ENCODE measurements at places on chromosomes 5 and 9.

DNA sequence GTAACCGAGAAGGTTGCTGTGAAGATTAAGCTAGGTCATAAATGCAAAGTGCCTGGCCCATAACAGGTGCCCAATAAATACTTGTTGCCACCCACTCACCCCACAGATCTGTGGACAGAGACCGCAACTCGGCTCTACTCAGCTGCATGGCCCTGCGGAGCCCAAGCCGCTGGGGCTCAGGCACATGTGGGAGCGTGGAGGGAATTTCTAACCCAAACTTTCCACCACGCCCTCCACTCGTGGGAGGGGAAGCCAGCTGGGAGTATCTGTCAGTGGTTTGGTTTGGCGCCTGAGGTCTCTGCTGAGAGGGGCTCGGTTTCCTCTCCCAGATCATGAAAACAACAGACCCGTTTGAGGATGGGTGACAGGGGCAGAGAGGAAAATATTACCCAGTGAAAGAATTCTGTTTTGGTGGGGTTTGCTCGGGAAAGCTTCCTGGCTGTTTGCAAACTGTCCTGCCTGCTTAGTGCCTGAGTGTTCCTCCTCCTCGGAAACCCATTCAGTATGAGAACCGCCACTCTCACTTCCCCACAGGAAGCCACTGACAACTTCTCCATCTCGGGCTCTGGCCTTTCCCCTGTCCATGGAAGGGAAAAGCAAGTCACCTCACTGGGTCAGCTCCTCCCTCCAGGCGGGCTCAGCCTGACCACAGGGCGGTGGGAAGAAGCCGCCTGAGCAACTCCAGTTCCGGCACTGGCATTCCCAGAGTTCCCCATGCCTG lies 60.1 kb downstream of the RGS3 start:
- DNase-seq = peak; percentile 50

- no peak for DNase-seq
Observed at GRCh38 chr5:160260006-160260775, 30.9 kb downstream of the FABP6 start.

GRCh38 chr5:159128070-159128541 lies 28.4 kb upstream of the EBF1 start:
- no peak for DNase-seq

- DNase-seq = no peak
Observed at GRCh38 chr5:151026088-151026487, 5.7 kb downstream of the GPX3 start.

DNA sequence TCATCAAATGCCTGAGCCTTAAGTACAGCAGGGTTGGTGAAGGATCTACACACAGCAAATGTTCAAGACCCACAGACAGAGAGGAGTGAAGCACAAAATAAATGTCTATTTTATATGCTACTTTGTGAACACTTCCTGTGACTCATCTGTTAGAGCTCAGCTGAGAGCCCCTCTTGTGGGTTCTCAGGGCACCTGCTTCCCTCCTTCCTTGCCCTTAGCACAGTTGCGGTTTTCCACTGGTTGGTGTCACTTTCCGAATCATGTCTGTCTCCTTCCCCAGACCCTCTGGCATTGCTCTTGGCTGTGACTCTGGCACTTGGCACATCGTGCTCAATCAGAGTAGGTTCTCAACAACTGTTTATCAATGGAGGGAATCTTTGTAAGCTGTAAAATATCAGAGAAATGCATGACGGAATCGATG lies 128.5 kb upstream of the STC2 start:
- no peak for DNase-seq

DNA sequence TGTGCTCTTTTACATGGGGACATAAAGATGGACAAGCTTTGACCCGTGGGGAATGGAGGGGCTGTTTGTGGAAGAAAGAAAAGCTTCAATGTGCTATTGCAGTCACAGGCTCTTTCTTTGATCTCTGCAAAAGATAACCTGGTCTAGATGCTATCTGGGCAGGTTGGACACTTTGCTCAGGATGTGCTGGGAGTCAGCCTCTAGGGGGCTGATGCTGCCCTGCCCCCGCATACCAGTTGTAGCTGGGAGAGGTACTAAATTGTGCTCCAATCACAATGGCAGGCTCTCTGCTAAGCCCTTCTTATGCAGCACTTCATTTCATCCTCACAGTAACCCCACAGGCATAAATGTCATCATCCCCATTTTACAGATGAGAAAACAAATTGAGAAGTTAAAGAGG lies 67.2 kb downstream of the PSD2 start:
- DNase-seq = no peak

- DNase-seq = no peak
Observed at GRCh38 chr5:113806904-113807303, 293.4 kb downstream of the YTHDC2 start.

DNA sequence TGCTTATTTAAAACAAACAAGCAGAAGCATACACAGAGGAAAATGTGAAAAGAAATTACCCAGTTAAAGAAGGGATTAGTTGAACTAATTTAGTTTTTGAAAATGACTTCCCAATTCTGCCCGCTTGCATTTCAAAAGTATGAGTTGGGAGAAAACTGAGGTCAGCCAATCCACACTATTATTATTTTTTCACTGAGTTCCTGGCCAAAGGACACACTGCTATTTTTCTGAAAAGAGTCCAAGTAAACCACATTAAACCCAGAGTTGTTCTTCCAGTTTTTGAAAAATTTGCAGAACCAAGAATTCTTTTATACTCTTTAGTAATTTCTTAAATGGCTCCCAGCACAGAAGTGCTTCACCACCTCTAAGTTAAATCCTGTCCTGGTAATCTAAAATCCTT lies 7.5 kb downstream of the SMU1 start:
- no peak for DNase-seq

GRCh38 chr9:118170032-118170955 lies 466.1 kb downstream of the TLR4 start:
- no peak for DNase-seq

- no peak for DNase-seq
Observed at GRCh38 chr9:748861-749497, 92.5 kb upstream of the DMRT1 start.

DNA sequence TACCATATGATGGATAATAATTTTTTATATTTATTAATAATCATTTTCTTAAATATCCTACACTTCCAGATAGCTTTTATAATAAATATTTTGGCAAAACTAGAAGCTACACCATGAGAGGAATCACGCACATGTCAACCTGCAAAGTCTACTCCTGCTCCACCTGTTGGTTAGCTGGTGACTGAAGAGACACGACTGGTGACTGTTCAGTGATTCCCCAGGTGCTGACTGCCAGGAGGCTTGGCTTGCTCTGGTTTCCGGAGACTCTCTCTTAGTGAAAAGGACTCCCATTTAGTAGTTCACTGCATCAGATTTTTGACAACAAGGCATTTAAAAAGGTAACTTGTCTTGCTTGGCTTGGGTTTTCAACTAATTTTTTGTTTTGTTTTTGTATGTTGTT lies 20.9 kb downstream of the GZMA start:
- no peak for DNase-seq

DNA sequence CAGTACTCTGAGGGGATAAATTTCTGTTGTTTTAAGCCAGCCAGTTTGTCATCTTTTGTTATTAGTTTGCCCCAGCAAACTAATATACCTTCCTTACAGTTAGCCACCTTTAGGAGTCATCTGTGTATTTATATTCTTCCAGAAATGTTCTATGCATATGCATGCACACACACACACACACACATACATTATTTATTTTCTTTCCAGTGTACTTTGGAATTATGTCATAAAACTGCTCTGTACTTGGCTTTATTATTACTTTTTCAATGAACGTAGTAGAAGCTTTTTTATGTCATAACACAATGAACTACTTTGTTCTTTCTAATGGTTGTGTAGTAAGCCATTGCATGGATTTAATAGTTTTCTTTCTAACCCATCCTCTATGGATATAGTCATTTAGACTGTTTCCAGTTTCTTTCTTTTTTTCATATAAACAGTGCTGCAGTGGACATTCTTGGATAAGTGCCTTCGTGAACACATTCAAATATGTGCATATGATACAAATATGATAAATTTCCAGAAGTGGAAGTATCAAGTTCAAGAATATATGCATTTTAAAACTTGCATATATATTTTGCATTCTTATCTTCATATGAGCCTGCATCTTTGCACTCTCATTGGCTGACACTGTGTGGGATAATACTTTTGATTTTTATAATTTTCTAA lies 26.6 kb upstream of the DAB2 start:
- DNase-seq = no peak

DNA sequence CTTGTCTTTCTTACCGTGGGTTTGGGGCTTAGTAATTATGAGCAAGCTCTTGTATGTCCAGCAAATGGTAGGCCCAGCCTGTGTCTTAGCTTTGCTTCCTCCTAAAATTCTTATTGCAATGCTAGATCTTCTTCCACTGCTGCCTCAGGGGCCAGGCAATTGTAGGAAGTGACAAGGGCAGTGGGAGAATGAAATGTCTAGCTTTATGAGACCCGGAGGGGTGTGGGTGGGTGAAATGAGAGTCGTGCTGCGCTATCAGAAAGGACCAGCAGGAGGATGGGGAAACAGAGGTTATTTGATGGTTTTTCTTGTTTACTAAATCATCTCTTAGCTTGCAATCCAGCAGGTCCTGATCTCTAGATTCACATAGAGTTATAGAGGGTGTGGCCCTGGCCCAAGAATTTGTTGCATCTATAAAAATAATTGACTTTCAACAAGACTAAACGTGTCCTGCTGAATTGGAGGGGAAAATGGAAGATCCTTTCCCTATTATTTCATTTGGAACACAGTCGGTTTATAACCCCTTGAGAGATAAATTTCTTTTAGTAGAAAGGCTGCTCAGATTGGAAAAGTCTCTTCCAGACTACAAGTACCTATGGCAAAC lies 43.7 kb downstream of the ZNF366 start:
- no peak for DNase-seq

Data from CD4-positive, alpha-beta T cell treated with Interleukin-2 at 100 ng/mL for 4 hours (primary cell).